Amniotic epithelial cell (primary cell): ENCODE measurements at places on chromosomes 5 and 9.

DNA sequence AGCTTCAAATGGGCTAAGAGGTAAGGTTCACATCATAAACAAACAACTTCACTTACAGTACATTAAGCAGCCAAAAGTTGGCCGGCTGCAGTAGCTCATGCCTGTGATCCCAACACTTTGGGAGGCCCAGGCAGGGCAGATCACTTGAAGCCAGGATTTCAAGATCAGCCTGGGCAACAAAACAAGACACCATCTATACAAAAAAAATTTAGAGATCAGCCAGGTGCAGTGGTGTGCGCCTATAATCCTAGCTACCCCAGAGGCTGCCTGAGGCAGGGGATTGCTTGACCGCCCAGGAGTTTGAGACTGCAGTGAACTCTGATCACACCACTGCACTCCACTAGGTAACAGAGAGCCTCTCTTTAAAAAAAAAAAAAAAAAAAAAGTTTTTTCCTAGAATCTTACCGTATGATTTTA lies 16.9 kb downstream of the UBTD2 start:
- DNase-seq = no peak

GRCh38 chr5:177362610-177363507 lies 5.1 kb downstream of the RGS14 start:
- no peak for DNase-seq

- DNase-seq = no peak
Measured at GRCh38 chr5:91927439-91927838, 544.3 kb upstream of the ARRDC3 start.

- peak; percentile 27 for DNase-seq
Measured at GRCh38 chr9:124248066-124248465, 9.7 kb upstream of the NEK6 start.

- DNase-seq = no peak
Measured at GRCh38 chr9:126464694-126465441, 138.2 kb downstream of the MVB12B start.

- no peak for DNase-seq
Measured at GRCh38 chr5:160702934-160703333, 149.1 kb downstream of the ATP10B start.

- peak; percentile 82 for DNase-seq
Measured at GRCh38 chr5:147554261-147554817, 44.5 kb upstream of the DPYSL3 start.

GRCh38 chr5:116668390-116668789 lies 93.8 kb upstream of the SEMA6A start:
- no peak for DNase-seq
